ENCODE measurements at places on chromosomes 12 and 14. TPM values are rescaled to one million over a fixed set of nuclear protein-coding genes. Genes with fewer than 3 reads are reported as not detected.

DNA sequence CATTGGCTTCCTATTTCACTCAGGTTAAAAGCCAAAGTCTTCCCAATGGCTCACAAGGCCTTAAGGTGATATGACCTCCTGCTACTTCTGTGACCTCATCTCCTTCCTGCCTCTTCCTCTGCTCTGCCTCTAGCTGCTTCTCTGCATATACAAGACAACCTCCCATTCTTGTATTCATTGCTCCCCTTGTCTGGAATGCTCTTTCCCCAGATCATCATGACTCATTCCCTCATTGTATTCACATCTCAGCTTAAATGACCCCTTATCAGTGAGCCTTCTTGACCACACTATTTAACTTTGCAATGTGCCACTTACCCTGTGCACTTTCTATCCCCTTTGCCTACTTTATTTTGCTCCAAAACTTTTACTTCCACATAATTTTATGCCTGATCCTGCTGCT, 90.2 kb downstream of the PPP1R12A start:
- peak; percentile 94 for DNase-seq
- no peaks in the 10 kb centered on the region for H3K36me3 ChIP-seq
- H3K4me3 ChIP-seq = no peak overlapping the region
- peaks cover 4% of the 10 kb centered on the region for H3K4me1 ChIP-seq
- H3K27ac ChIP-seq = no peak overlapping the region

- no peak overlapping the region for H3K27ac ChIP-seq
- no peaks in the 10 kb centered on the region for H3K36me3 ChIP-seq
- no peak for DNase-seq
- H3K4me1 ChIP-seq = peaks cover 2% of the 10 kb centered on the region
- H3K27me3 ChIP-seq = no peaks in the 10 kb centered on the region
Observed at GRCh38 chr12:76006028-76006925, 25.3 kb downstream of the PHLDA1 start.

DNA sequence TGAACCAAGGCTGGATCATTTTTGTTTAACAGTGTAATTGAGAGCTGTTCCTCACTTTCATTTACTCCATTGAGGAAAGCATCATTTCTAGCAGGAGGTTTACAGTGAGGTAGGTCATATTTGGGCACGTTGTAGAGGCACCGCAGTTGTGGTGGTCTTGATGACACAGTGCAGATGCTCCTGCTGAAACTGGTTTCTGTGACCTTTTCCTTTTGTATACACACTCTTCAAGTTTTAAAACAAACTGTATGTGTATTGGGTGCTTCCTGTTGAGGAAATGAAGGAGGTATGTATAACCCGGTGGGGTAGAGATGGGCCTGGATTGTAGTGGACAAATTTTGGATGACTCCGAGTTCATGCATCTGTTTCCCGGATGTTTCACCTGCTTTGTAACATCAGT, 456.3 kb upstream of the RGS6 start:
- H3K4me3 ChIP-seq = no peak overlapping the region
- no peak overlapping the region for H3K27ac ChIP-seq
- H3K4me1 ChIP-seq = peaks cover 4% of the 10 kb centered on the region
- DNase-seq = no peak
- no peaks in the 10 kb centered on the region for H3K36me3 ChIP-seq

The SLCO1B3 gene
- not detected for polyA plus RNA-seq

- H3K4me3 ChIP-seq = no peak overlapping the region
- no peak for DNase-seq
- no peaks in the 10 kb centered on the region for H3K27me3 ChIP-seq
Observed at GRCh38 chr12:130258863-130259262, 78.8 kb upstream of the PIWIL1 start.

- no peaks in the 10 kb centered on the region for H3K27me3 ChIP-seq
- DNase-seq = no peak
- H3K36me3 ChIP-seq = no peaks in the 10 kb centered on the region
- H3K4me3 ChIP-seq = no peak overlapping the region
Observed at GRCh38 chr14:68775614-68776126, 17.2 kb downstream of the ZFP36L1 start.

DNA sequence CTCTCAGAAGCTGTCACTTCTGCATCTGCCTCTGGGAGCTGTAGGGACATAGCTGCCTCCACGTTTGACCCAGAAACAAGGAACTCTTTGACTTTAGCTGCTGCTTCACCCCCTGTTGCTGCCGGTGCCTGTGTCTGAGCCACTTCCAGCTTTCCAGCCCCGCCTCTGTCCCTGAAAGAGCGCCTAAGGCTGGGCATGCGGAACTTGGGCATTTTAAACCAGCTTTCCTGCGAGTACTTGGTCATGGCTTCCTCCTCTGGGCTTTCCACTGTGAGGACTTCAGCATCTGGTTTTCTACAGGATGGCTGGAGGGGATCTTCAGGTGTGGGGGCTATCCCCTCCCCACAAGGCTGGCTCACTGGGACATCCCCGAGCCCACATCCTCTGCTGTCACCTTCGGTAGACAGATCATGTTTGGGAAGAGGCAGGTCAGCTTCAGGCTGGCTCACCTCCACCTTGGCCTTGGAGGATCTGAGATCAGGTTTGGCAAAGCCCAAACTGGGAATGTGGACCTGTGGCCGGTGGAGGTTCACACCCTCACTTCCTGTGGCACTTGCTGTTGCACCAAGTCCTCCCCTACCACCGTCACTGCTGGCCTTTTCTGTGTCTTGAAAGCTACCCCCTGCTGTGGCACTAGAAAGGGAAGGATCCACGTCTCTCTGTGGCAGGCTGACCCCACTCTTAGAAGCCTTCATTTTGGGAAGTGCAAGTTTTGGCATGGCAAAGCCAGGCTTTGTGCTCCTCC, 15.2 kb downstream of the PLD4 start:
- peaks cover 14% of the 10 kb centered on the region for H3K27me3 ChIP-seq
- H3K36me3 ChIP-seq = no peaks in the 10 kb centered on the region
- no peaks in the 10 kb centered on the region for H3K4me1 ChIP-seq
- DNase-seq = no peak

- H3K36me3 ChIP-seq = no peaks in the 10 kb centered on the region
- no peak overlapping the region for H3K4me3 ChIP-seq
- H3K27ac ChIP-seq = no peak overlapping the region
- no peaks in the 10 kb centered on the region for H3K4me1 ChIP-seq
- no peak for DNase-seq
- peaks cover 3% of the 10 kb centered on the region for H3K27me3 ChIP-seq
Observed at GRCh38 chr14:76314521-76315034, 61.4 kb upstream of the ESRRB start.

GRCh38 chr12:96240656-96241055, 46.5 kb downstream of the ELK3 start:
- H3K27ac ChIP-seq = peak overlapping the region; percentile 95
- no peak for DNase-seq
- H3K27me3 ChIP-seq = no peaks in the 10 kb centered on the region
- peaks cover 50% of the 10 kb centered on the region for H3K4me1 ChIP-seq
- no peak overlapping the region for H3K4me3 ChIP-seq

DNA sequence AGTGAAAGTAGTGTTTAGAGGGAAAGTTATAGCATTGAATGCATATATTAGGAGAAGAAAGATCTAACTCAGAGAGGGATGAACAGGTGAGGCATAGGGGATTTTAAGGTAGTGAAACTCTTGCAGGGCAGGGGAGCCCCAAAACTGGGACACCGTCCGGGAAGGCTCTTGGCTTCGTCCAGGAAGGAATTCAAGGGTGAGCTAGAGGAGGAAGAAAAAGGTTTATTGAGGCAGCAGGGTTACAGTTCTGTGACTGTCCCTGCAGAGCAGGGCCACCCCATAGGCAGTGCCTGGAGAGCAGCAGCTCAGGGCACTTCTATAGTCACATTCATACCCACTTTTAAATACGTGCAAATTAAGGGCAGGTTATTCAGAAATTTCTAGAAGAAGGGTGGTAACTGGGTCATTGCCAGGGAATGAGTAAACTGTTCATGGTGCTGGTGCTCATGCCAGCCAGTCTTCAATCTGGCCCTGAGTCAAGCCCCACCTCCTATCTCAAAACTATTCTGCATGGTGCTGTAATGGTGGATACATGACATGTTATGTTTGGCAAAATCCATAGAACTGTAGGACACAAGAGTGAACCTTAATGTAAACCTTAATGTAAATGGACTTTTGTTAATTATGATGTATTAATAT, 1.2 kb upstream of the OAS1 start:
- no peaks in the 10 kb centered on the region for H3K4me1 ChIP-seq
- DNase-seq = no peak
- no peak overlapping the region for H3K27ac ChIP-seq
- no peaks in the 10 kb centered on the region for H3K27me3 ChIP-seq
- H3K4me3 ChIP-seq = no peak overlapping the region

The TAS2R14 gene
- polyA plus RNA-seq = 1.3 TPM

The PTPRQ gene
- 1.2 TPM for polyA plus RNA-seq

- H3K27ac ChIP-seq = no peak overlapping the region
- H3K4me1 ChIP-seq = no peaks in the 10 kb centered on the region
- H3K36me3 ChIP-seq = no peaks in the 10 kb centered on the region
- H3K4me3 ChIP-seq = no peak overlapping the region
Observed at GRCh38 chr14:52463375-52463774, 88.9 kb downstream of the TXNDC16 start.

GRCh38 chr12:67222302-67222701, 46.9 kb upstream of the CAND1 start:
- DNase-seq = no peak
- no peak overlapping the region for H3K4me3 ChIP-seq
- H3K36me3 ChIP-seq = no peaks in the 10 kb centered on the region
- no peaks in the 10 kb centered on the region for H3K4me1 ChIP-seq
- H3K27ac ChIP-seq = no peak overlapping the region
- H3K27me3 ChIP-seq = no peaks in the 10 kb centered on the region

- DNase-seq = peak; percentile 65
- H3K4me3 ChIP-seq = no peak overlapping the region
- peaks cover 34% of the 10 kb centered on the region for H3K4me1 ChIP-seq
Observed at GRCh38 chr12:111467092-111467856, 61.6 kb downstream of the SH2B3 start.

DNA sequence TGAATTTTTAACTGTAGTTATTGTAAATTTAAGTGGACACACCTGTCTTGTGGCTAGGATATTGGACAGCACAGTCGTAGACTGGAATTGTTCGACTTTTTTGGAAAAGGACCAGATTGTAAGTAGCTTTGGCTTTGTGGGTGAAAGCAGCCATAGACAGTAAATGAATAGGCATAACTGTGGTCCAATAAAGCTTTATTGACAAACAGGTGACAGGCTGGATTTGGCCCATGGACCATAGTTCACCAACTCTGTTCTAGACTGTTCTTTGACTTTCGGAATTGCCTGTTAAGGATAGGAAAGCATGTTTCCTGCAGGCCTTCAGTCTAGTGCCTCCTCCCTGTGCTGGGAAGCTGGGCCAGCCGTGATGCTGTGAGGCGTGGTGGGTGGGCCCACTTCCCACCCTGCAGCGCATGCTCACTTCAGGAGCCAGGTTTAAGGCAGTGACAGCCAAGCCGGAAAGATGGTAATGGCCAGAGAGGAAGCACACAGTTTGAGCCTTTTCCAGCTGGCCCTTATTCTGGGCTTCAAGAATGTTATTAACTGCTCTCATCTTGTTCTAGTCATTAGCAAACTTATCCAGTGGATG, 51.8 kb downstream of the PPP2R5C start:
- DNase-seq = no peak
- H3K27ac ChIP-seq = no peak overlapping the region
- no peak overlapping the region for H3K4me3 ChIP-seq
- no peaks in the 10 kb centered on the region for H3K27me3 ChIP-seq
- no peaks in the 10 kb centered on the region for H3K36me3 ChIP-seq

- H3K27ac ChIP-seq = no peak overlapping the region
- no peaks in the 10 kb centered on the region for H3K4me1 ChIP-seq
- peaks cover 8% of the 10 kb centered on the region for H3K36me3 ChIP-seq
Observed at GRCh38 chr12:47858511-47859266, 39.0 kb upstream of the HDAC7 start.

DNA sequence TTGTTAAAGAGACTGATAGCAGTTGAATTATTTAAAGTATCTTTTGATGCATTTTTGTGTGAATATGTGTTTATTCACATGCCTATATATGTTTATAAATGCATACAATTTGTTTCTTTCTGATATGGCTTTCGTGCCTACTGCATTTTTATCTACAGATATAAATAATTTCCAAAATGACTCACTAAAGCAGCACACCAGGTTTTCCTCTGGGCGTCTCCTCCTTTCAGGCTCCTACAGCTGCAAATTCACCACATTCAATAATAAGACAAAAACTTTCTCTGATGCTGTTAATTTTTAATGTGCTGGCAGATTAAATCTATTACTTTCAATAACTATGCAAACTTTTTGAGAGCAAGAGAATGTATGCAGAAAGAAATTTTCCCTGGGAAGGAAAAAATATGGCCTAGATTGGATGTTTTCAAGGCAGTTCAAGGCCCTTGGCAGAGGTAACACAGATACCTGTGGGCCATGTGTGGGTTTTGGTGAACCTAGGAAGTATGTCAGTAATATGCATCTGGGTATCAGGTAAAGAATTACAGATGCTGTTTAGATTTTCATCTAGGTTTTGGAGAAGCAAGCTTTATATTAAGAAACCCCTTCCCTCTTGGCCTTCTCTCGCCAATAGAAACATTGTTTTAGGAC, 381.8 kb downstream of the EGLN3 start:
- H3K4me3 ChIP-seq = no peak overlapping the region
- no peaks in the 10 kb centered on the region for H3K4me1 ChIP-seq
- no peak overlapping the region for H3K27ac ChIP-seq
- no peaks in the 10 kb centered on the region for H3K27me3 ChIP-seq
- peak; percentile 65 for DNase-seq

The KRT85 gene
- not detected for polyA plus RNA-seq

GRCh38 chr12:85006206-85006605, 29.9 kb downstream of the TSPAN19 start:
- H3K27me3 ChIP-seq = no peaks in the 10 kb centered on the region
- H3K4me3 ChIP-seq = no peak overlapping the region
- no peak for DNase-seq
- no peaks in the 10 kb centered on the region for H3K4me1 ChIP-seq

The CLEC2A gene
- polyA plus RNA-seq = not detected

- H3K27me3 ChIP-seq = no peaks in the 10 kb centered on the region
- H3K4me1 ChIP-seq = no peaks in the 10 kb centered on the region
- H3K27ac ChIP-seq = no peak overlapping the region
- H3K36me3 ChIP-seq = no peaks in the 10 kb centered on the region
- no peak overlapping the region for H3K4me3 ChIP-seq
- peak; percentile 66 for DNase-seq
Observed at GRCh38 chr14:61502459-61503093, 181.2 kb downstream of the PRKCH start.

DNA sequence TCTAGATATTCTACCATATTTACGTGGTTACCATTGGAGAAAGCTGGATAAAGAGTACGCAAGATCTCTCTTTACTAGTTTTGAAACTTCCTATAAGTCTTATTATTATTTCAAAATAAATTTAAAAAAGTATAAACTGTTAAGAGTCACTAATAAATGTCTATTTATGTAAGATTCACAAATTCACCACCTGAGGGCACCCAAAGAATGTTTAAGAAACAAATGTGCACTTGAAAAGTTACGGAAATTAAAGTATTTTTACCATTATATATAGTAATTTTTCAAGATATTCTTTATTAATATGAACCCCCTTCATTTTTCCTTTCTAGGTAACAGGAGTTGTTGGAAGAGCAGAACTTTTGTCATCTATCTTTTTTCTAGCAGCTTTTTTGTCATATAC, 11.9 kb downstream of the TMTC3 start:
- H3K27ac ChIP-seq = no peak overlapping the region
- H3K27me3 ChIP-seq = no peaks in the 10 kb centered on the region
- H3K4me3 ChIP-seq = no peak overlapping the region
- peak; percentile 45 for DNase-seq

- H3K27me3 ChIP-seq = no peaks in the 10 kb centered on the region
- no peak overlapping the region for H3K27ac ChIP-seq
- no peaks in the 10 kb centered on the region for H3K36me3 ChIP-seq
- H3K4me1 ChIP-seq = peaks cover 16% of the 10 kb centered on the region
- peak; percentile 82 for DNase-seq
Observed at GRCh38 chr12:11794751-11795150, 145.3 kb downstream of the ETV6 start.

- H3K36me3 ChIP-seq = no peaks in the 10 kb centered on the region
- H3K4me1 ChIP-seq = no peaks in the 10 kb centered on the region
- H3K27me3 ChIP-seq = peaks cover 3% of the 10 kb centered on the region
- no peak overlapping the region for H3K4me3 ChIP-seq
- DNase-seq = no peak
Observed at GRCh38 chr12:111178181-111179081, 190.5 kb downstream of the PHETA1 start.
